ENCODE measurements at places on chromosomes 11 and 22.
A peak's percentile ranks its signal among the peaks of the same experiment; 100 is the strongest.

GRCh38 chr11:111331711-111332479 is 33.5 kb downstream of the POU2AF3 start:
- no peak for DNase-seq

GRCh38 chr11:117809236-117810055 is 12.4 kb upstream of the DSCAML1 start:
- DNase-seq: peak; percentile 84

- DNase-seq: no peak
Observed at GRCh38 chr11:111403051-111403726, 24.1 kb upstream of the POU2AF1 start.

DNA sequence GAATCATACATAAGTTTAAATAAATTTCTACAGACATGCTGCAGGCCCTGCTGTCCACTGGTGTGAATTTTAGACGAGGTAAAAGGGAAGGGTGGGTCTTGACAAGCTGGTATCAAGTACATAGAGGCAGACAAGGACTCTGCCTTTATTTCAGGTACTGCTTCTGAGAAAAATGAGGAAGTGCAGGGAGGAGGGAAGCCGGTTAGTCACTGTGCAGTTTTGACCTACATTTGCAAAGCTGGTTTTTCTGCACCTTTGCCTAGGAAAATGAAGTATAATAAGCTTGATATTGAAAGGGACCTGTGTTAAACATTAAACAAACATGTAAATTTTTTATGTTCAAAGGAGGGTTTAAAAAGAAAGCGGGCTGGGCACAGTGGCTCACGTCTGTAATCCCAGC is 24.6 kb downstream of the TMEM45B start:
- DNase-seq: no peak

DNA sequence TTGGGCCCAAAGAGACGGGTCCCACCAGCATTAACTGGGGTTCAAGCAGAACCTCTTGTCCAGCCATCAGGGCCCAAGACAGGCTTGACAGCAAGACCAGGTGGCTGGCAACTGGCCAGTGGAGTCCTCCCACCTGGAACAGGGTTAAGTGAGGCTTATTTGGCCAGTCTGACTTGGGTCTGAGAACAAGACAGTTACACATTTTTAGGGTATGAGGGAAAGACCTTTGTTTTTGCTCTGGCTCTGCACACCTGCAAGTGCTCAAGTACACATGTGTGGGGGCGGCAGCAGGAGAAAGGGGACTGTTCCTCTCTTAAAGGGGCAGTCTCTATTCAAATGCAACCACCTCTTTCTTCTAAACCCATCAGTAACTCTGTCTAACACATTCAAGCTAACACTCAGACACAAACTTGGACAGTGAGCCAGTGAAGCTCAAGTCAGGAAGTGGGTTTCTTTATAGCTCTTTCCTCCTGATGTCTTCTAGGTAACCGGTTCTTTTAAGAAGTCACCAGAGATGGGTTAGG is 116.2 kb downstream of the ETS1 start:
- DNase-seq: peak; percentile 86

- no peak for DNase-seq
Observed at GRCh38 chr11:122737951-122738693, 82.6 kb downstream of the UBASH3B start.

- DNase-seq: peak; percentile 73
Observed at GRCh38 chr22:37519268-37520195, at the start of gene CARD10. Gene CARD10, minus strand, starts transcription at chr22:37519415. Its CDS starts 215 bp downstream, at chr22:37519200.

Data from activated CD4-positive, alpha-beta T cell treated with anti-CD3 and anti-CD28 coated beads, Interleukin-2, amount 10 ng/mL, durations not matched to agents 24 days and 14 days (primary cell).